Activated CD8-positive, alpha-beta memory T cell treated with anti-CD3 and anti-CD28 coated beads for 4 hours (primary cell): ENCODE measurements at places on chromosomes 12 and 14.

DNA sequence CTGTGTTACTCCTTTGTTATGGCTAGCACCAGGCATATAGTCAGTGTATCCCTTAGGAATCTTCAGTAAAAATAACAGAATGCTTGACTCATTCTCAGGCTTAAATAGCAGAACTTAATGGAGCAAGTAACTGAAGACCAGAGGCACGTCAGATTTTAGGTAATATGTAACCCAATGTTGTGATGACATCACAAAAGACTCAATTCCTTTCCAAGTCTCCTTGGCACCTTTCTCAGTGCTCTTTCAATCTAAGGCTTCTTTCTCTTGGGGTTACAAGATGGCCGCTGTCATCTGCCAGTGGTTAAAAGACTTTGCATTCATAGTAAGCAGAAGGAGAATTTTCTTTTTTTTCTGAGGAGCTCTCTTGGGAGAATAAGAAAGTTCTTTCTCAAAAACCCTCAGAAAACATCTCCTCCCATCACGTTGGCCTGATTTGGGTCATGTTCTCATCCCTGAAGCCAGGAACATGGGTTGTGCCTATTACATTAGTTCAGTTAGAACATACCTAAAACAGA, 33.4 kb upstream of the DCN start:
- no peak for DNase-seq

DNA sequence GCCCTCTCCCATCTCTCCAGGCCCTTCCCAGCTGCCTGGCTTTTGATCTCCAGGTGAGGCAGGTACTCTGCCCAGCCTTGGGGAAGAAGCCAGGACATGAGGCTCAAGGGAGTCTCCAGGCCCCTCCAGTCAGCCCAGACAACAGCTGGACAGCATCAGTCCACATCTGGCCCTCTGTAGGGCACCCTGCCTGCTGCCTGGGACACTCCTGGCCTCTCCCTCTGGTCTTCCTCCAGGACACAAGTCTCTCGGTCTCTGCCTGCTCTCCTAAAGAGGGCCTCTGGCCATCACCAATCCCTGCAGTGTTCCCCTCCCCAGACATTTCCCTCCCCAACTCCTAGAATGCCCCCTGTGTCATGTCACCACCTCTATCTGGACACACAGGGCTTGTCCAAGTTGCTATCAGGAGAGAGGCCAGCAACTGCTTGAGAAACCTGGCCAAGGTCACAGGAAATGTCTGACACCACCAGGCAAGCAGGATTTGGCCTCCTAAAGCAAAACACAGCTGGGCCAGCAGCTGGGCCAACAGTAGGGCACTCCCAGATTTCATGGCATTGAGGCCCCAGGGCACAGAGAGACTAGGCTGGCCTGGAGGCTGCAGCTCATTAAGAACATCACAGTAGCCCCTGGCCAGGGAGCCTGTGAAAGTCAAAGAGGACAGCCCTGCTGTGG, 29.0 kb downstream of the LTBP2 start:
- DNase-seq = no peak

DNA sequence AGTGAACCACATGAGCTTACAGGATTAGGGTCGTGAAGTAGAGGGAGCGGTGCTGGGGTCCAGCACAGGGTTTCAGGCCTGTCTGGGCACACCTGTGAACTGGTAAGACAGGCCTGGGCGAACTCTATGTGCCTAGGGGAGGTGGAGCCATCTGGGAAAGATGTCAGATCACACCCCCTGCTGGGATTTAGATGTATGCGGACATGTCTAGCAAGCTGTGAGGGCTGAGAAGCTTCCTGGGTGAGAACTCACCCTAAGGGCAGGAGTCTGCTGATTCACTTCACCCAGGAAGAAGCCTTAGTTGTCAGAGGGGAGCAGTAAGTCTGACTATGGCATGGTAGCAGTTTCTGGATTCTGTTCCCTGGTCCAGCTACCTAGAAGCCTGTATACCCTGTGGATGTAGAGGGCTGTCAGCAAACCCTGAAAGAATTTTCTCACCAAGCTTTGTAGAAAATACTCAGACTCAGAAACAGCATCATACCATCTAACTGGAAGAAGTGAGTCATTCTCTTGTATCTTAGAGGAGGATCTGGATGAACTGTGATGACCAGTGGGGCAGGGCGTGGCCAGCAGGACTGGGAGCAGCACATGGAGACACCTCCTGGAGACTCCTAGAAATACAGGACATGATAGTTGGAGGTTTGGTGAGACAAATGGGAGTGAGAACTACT, 11.2 kb upstream of the PYGL start:
- no peak for DNase-seq

DNA sequence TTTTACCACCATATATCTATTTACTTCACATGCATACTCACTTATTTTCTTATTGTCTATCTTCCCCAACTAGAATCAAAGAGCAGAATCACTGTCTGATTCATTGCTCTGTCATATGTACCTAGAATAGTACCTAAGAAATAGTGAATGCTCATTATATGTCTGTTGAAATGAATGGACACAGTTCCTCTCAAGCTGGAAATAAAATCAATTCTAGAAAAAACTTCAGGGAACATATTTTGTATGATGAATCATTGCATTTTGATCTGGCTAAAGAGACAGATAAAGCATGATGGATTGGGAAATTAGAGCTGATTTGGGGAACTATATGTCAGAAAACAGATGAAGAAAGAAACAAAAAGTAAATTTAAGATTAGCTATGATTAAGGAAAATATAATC, 623.3 kb downstream of the C12orf50 start:
- DNase-seq = no peak

GRCh38 chr12:26461776-26462175, 266.4 kb downstream of the SSPN start:
- DNase-seq = no peak

- no peak for DNase-seq
These were observed 4.0 kb upstream of the IRF2BPL start for GRCh38 chr14:77032491-77032843.

DNA sequence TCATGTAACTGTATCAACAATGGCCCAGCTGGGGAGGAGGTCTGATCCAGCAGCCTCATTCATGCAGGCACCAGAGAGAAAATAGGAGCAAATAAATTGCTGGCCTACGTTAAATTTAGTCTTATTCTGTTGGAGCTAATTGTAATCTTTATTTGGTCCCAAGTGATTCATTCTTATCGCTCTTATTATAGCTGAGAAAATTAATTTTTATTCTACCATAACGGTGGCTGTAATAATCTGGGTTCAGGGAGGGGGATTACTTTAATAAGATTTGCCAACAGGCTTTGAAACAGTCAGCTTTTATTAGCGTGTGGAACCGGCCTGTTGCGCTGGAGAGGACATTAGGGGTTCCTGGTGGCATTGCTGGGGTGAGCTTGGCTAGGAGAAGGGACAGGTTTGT, 254.9 kb downstream of the AACS start:
- DNase-seq = no peak

- no peak for DNase-seq
These were observed 242.5 kb upstream of the ATP2B1 start for GRCh38 chr12:89951050-89951693.

- no peak for DNase-seq
These were observed 73.3 kb downstream of the B4GALNT3 start for GRCh38 chr12:532908-533565.

DNA sequence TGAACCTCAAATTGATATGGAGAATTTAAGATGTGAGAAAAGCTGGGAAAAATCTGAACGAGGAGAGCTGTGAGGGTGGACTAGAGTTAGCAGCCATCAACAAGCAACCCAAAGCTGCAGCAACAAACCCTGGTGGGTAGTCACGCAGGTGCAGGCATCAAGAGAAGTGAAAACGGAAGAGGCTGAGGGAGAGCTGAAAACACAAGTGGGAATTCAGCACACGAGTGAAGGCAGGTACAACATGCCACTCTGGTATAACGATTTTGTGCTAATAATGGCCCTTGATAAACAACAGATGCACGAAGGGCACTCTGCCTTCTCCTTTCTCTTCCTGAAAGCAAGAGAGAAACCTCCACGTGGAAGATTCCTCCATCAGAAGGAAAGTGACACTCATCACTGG, 11.5 kb downstream of the TCL1B start:
- DNase-seq = no peak

GRCh38 chr12:124395284-124395752, 100.4 kb downstream of the RFLNA start:
- no peak for DNase-seq

DNA sequence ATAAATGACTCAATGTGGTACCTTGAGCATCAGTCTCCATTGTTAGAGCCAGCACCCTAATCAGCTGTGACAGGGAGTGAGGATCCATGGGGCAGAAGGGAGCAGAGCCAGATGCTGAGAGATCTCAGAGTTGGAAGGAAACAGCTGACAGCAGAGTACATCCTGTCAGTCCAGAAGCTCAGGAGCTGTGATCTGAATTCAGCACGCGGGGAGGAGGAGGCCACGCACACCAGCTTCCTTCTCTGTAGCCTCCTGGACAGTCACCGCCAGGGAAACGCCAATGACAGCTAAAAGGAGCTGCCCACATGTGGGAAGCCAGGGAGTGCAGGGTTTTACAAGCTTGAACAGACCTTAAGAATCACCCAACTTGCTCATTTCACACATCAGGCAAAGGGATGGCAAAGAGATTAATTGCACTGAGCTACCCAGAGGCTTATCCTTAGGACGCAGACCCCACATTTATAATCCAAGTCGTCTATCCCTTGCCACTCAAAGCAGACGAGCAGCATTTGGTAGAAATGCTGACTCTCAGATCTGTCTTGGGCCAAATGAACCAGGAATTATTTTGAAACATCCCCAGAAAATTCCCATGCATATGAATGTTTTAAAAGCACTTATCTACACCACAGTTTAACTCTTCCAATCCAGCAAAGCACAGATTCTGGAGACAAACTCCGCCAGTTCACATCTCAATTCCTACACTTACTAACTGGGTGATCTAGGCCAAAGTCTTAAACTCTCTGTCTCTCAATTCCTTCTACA, 322.6 kb upstream of the TMTC1 start:
- DNase-seq = no peak

- no peak for DNase-seq
These were observed 65.1 kb downstream of the PPP1R36 start for GRCh38 chr14:64614805-64615391.

DNA sequence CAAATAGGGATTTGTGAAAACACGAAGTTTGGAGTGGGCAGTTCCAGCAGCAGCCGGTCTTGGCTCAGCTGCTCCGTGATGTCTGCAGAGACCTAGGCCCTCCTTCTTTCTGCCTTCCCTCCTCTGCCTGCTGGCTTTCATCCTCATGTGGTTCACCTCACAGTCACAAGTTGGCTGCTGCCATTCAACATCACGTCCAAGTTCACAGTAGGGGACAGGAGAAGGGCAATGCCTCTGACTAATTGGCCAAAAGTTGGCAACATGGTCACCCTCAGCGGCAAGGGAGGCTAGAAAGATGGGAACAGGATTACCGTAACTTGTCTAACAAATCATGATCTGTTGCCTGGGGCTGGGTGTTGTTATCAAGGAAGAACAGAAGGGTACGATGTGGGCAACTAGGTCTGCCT, 7.8 kb upstream of the CACNA2D4 start:
- DNase-seq = no peak

DNA sequence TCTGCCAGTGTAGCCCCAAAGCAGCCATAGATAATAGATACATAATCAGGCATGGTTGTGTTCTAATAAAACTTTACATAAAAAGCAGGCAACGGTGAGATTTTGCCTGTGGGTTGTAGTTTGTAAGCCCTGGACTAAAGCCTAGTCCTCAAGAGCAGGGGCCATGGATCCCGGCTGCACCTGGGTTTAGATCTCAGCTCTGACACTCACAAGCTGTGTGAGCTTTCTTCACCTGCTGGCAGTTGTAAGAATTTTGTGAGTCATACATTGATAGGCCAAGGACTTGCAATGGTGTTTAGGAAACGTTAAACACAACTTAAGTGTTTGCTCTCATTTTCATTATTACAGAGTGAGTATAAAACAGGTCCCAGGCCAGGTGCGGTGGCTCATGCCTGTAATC, 395.8 kb upstream of the TBX3 start:
- DNase-seq = no peak

GRCh38 chr12:72546106-72546505, 273.9 kb downstream of the TRHDE start:
- DNase-seq = no peak

DNA sequence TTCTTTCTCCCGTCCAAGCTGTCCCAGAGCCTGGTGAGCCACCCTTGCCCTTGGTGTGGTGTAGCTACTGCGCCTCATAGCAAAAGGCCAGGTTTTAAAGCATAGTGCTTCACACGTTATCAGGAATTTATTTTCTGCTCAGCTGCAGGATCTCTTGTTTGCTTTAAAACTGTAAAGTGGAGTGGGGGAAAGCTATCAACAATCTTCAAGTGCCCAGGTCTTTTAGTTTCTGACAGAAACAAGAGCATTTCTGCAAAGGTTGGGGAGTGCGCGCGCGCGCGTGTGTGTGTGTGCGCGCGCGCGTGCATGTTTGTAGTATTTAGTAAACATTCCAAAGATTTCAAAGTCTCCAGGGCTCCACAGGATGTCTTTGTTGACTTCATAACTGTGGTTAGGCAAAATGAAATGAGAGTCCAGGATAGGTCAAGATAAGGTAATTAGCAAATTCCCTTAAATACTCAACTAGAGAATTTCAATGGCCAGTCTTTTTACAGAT, 45.5 kb downstream of the EML1 start:
- DNase-seq = no peak

GRCh38 chr12:91851741-91852477, 293.7 kb downstream of the BTG1 start:
- no peak for DNase-seq

GRCh38 chr14:105051182-105052109, 13.8 kb downstream of the GPR132 start:
- no peak for DNase-seq
